ENCODE measurements at places on chromosomes 16 and 17.
A peak's percentile ranks its signal among the peaks of the same experiment; 100 is the strongest.

DNA sequence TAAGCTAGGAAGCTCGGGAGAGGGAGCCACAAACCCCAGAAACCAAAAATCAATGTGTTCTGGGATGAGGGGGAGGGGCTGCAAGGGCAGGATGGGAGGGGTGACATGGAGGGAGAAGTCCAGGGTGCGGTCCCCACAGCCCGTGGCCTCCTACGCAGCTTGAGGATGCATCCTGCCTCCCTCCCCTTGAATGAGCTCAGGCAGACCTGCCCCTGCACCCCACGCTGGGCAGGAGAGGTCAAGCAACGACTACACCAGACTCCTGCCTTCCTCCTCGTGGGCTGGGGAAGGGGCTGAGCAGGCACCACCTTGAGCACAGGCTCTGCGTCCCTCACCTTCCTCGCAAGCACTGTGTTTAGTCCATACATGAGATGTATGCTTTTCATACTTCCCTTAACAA, 3.9 kb downstream of the ANKRD13B start:
- no peak for DNase-seq

- no peak for DNase-seq
These were observed 170.6 kb downstream of the RBFOX3 start for GRCh38 chr17:79440251-79440650.

DNA sequence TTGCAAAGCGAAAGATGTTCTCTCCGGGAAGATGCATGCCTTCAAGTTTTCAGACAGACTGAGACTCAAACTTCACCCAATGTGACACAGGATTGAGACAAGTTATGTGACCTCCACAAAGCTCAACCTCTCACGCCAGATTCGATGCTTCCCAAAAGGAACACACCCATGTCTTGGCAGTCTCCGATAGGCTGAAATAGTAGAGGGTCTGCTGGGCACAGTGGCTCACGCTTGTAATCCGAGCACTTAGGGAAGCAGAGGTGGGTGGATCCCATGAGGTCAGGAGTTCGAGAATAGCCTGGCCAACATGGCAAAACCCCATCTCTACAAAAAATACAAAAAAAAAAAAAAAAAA, 22.1 kb downstream of the ZFHX3 start:
- no peak for DNase-seq

DNA sequence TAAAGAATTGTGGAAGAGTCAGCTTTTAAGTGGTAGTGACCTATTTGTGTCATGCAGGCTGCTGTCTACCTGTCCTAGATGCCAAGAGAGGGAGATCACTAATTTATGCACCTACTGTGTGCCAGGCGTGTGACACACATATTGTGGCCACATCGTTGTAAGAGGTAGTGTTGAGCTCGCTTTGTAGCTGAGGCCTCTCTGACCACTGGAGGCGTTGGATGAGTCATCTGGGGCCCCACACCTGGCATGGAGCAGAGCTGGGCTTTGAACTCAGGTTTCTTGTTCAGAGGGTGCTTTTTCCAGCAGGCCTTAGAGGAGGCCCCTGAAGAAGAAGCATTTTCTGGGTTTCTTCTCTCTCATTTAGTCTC, 52.3 kb upstream of the LGALS9 start:
- no peak for DNase-seq

DNA sequence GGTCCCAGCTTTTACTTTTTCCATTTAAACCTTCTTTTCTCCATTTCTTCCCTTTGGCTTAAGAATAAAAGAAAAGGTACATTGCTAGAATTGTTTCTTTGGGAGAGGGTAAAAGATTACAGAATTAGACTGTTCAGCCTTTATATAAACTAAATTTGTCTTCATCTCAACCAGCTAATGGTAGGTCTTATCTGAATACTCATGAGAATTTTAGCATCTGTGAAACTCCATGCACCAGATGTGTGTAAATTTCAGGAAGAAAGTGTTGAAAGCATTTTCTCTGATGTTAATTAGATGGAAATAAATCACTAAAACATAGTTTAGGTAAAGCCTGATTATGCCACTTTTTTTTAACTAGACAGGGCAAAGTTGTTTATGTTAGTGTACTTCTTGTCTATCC, 24.9 kb downstream of the NQO1 start:
- DNase-seq, result no peak

GRCh38 chr17:12815642-12816141, 26.4 kb downstream of the ARHGAP44 start:
- no peak for DNase-seq

DNA sequence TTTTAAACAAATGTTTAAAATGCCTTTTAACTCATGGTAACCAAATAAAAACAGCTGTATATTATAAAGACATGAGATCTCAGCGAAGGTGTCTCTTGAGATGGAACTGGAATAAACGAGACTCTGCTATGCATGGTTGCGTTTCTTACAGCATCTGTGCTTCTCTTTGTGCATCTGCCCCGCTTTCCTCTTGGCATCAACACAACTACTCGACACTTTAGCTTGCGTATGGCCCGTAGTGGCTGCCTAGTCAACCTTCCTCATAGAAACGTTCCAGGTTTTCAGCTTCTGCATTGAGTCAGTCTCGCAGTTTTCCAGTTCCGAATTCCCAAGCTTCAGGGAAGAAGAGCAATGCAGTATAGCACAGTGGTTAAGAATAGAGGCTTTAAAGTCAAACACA, 214.9 kb downstream of the CEP112 start:
- DNase-seq, result no peak

- no peak for DNase-seq
These were observed 31.5 kb upstream of the LITAF start for GRCh38 chr16:11618107-11618717.

GRCh38 chr16:67990018-67990386, 9.3 kb downstream of the DPEP2 start:
- no peak for DNase-seq

DNA sequence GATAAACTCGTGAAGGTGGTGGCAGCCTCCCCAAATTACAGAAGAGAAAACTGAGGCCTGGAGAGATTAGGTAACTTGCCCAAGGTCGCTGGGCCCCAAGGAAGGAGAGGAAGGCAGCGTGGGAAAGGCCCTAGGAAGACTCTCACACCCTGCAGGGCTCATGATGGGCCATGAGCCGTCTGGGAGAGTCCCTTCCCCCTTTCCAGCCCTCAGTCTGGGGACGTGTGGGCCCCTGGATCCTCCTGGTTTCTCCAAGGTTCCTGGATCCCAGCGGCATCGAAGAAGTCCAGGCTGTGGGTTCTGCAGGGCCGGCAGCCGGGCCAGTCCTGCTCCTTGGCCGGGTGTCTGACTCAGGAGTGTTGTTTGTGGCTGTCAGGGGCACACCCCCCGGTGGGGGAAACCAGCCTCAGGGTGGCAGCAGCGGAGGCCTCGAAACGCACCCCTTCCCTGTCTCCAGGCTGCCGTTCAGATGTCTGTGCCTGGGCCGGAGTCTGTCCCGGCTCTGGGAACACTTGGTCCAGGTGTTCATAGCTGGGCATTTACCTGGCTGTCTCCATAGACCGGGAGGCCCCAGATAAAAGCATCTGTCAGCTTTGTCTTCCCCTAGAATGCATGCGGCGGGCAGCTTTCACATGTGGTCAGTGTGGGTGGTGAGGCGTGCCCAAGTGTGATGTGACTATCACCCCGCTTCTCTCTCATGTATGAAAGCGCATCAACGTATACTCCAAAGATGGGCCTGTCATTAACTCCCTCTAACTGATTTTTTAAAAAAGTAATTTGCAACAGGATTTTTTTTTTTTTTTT, 3.7 kb upstream of the RAP1GAP2 start:
- no peak for DNase-seq

DNA sequence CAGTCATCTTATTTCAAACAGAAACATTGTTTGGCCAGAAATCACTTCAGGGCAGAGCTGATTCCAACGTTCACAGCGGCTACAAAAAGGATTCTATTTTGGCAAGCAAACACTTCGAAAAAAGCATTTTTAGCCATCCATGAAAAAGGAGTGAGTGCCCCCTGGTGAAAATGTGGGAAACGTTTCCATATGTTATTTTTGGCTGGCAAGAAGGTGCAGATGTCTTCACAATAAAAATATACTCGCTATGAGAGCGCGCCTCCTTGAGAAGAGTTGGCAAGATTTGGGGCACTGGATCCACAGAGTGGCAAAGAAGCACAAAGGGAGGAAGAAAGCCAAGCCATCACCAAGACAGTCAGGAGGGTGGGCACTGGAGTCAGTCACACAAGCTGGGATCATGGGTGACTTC, 191.1 kb downstream of the CHD9NB start:
- DNase-seq, result peak; percentile 51

DNA sequence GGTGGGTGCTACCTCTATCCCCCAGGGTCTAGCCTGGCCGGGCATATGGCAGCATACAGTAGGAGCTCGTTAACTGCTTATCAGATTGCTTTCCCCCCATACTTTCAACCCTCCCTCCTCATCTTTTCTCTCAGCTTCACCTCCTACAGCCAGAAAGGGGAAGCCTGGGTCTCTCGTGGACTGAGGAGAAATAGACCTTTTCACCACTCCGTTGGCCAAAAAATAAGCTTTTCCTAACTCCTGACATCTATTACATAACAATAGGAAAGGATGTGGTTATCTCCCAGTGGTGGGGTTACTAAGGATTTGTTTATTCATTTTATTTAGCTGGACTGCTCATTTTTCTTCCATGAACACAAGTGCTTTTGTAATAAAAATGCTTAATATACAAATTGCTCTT, 9.0 kb upstream of the CXCL16 start:
- no peak for DNase-seq

- DNase-seq, result no peak
These were observed 15.9 kb downstream of the FLOT2 start for GRCh38 chr17:28881533-28882056.

DNA sequence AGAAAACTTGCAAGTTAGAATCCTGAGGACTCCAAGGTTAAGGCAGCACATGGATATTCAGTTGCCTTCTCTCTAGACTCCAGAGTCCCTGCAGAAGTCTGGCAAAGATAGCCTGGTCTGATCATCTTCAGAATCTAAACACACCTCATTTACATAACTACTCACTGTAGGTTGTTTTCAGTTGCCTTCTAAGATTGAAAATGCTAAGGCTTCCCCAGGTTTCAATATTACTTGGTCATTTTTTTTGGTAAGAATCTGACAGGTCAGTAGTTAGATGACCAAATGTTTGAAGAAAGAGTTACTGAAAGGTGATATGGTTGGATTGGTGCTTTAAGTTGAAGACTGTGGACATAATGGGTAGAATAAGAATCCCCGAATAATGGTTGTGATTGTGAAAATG, 205.4 kb upstream of the KCNJ16 start:
- DNase-seq, result no peak

GRCh38 chr17:37736428-37736827, 8.4 kb downstream of the HNF1B start:
- no peak for DNase-seq

DNA sequence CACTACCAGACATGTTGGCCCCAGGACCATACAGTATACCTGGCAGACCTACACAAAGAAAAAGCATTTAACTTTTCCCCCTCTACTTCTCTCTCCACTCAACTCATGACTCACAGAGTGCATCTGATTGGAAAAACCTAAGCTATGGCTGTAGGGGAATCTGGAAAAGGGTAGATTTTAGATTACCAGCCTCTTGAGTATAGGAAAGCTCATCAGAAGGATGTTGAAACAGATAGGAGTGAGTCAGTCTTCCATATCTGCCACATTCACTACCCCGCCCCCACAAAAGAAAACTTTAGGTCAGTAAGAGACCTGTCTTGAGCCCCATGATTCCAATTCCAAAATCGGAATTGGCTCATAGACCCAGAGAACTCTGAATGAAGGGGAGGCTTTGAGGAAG, 12.3 kb downstream of the KRT9 start:
- DNase-seq, result no peak

GRCh38 chr17:9120471-9120870, 99.2 kb downstream of the NTN1 start:
- DNase-seq, result no peak

GRCh38 chr16:57639172-57639887, 10.9 kb downstream of the ADGRG1 start:
- peak; percentile 84 for DNase-seq

GRCh38 chr17:61400066-61400716, 548 bp downstream of the TBX2 start:
- peak; percentile 56 for DNase-seq

DNA sequence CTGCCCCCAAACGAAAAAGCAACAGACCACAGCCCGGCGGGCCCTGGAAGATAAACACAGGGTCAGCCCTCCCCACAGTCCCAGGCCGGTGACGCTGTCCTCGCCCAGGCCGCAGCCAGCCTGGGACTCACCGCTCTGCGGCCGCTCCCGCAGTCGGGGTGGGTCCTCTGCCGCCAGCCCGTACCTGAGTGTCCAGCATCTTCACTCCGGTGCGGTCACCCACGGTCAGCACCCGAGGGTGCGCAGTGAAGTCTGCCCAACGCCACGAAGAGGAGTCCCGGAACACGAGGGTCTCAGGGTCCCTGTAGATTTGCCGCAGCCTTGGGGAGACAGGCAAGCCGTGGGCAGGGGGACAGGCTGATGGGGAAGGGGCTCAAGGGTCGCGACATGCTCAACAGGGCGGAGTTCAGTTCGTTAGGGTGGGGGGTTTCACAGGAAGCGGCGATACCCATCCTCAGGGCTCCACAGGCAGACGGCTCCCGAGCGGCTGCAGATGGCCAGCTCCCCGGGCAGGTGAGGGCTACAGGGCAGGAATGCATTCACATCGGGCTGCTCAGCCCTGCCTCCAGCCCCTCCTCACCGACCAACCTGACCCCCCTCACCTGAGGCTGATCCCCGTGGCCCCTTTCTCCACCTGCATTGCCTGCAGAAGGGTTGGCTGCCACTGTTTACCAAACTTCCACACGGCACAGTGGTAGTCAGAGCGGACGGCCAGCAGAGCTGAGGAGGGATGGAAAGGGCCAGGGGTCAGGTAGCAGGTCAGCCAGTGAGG, 5.5 kb downstream of the TAF1C start:
- no peak for DNase-seq

DNA sequence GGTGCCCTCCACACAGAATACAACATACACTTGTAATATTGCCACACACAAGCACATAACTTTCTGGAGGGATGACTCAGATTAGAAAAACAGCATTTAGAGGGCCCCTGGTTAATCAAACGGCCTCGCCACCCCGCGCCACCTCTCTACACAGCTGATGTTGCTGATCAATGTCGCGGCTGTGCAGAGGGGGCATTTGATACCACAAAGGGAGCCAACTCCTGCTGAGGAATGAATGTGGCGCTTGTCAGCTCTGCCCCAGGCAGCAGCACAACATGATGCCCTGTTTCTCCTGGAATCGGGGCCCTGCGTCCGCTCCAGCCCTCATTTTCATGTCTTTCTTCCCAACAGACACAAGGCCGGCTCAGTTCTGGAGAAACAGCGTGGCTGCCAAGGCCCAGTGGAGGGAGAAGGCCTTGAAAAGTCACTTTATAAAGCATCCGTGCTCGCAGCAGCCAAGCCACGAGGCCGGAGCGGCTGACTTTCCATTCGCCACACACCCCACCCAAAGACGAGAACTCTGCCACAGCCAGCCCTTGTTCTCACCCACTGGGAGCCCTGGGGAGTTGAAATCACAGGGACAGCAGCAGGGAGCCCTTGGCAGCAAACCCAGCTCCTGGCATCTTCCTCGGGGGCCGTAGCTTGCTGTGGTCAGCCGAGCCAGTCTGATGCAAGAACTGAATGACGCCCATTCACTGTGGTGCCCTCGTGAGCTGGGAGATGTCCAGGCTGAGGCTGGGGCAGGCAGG, 65.6 kb downstream of the XYLT1 start:
- DNase-seq, result no peak

Measured in H1 (cell line).